ENCODE measurements at places on chromosomes 11 and 22. TPM values are rescaled to one million over a fixed set of nuclear protein-coding genes. Genes with fewer than 3 reads are reported as not detected.

The TMPRSS13 gene
- total RNA-seq, result 1.7 TPM

The OR51B4 gene
- total RNA-seq, result not detected

The PIK3C2A gene
- total RNA-seq, result 109 TPM

The ZP1 gene
- total RNA-seq, result not detected

The OR52H1 gene
- total RNA-seq, result 0.66 TPM

The ACTN3 gene
- 0.49 TPM for total RNA-seq

The SCUBE2 gene
- 13.2 TPM for total RNA-seq

The SYCE3 gene
- total RNA-seq, result not detected

The APOBEC3G gene
- total RNA-seq, result 6.5 TPM

The ZC3H12C gene
- total RNA-seq, result 35.1 TPM

The CNTF gene
- 1.8 TPM for total RNA-seq

The MRGPRX3 gene
- not detected for total RNA-seq

The P2RY6 gene
- total RNA-seq, result 0.44 TPM

The KRTAP5-5 gene
- total RNA-seq, result 0.44 TPM

The CFAP300 gene
- total RNA-seq, result 5.6 TPM

The DNAJB13 gene
- 1.0 TPM for total RNA-seq

The CCDC85B gene
- total RNA-seq, result 21.2 TPM

The CTSW gene
- 0.77 TPM for total RNA-seq

The HBG2 gene
- total RNA-seq, result 1,428 TPM

The MMP27 gene
- total RNA-seq, result 1.2 TPM

The HTR3A gene
- 0.16 TPM for total RNA-seq

The RAB36 gene
- total RNA-seq, result 8.3 TPM

The OR4C45 gene
- total RNA-seq, result not detected

The LRRC10B gene
- 0.22 TPM for total RNA-seq

The IFITM10 gene
- total RNA-seq, result 9.5 TPM

The PRCP gene
- 73.1 TPM for total RNA-seq

The FAM89B gene
- 17.2 TPM for total RNA-seq

The DAGLA gene
- 4.5 TPM for total RNA-seq

The LRRC4C gene
- 45.4 TPM for total RNA-seq

The OR6A2 gene
- 0.55 TPM for total RNA-seq

The NCAM1 gene
- total RNA-seq, result 447 TPM

Data from camera-type eye (tissue), 1 donor.